ENCODE measurements at places on chromosomes 7 and 10. TPM values are rescaled to one million over a fixed set of nuclear protein-coding genes. Genes with fewer than 3 reads are reported as not detected.

Gene DIP2C
- total RNA-seq: 46.4 TPM

Gene PAX2
- not detected for total RNA-seq

Gene OR9A2
- total RNA-seq: 0.69 TPM

Gene PDE1C
- 19.6 TPM for total RNA-seq

Gene PNLIP
- total RNA-seq: not detected

Gene NOD1
- 2.5 TPM for total RNA-seq

Gene CREB5
- total RNA-seq: 9.2 TPM

Gene DKK1
- 5.3 TPM for total RNA-seq

Gene DNAH11
- total RNA-seq: 8.3 TPM

Gene NUTM2D
- 7.8 TPM for total RNA-seq

Gene WDR86
- total RNA-seq: 21.2 TPM

Gene PIK3CG
- total RNA-seq: 1.8 TPM

Gene POLR2J3
- total RNA-seq: 34.4 TPM

Gene AKR1C4
- total RNA-seq: not detected

Gene SFMBT2
- 33.7 TPM for total RNA-seq

Gene PLAC9
- 1.4 TPM for total RNA-seq

Gene SYT15B
- total RNA-seq: 1.4 TPM

Gene SFTPD
- total RNA-seq: 2.1 TPM

Gene WIPF3
- total RNA-seq: 6.9 TPM

Gene GBX1
- total RNA-seq: 1.6 TPM

Gene AUTS2
- total RNA-seq: 82.1 TPM

Gene SHTN1
- 52.6 TPM for total RNA-seq

Gene ZNF273
- total RNA-seq: 35.5 TPM

Gene OIT3
- total RNA-seq: 0.92 TPM

Gene KNDC1
- 18.5 TPM for total RNA-seq

Gene MPP7
- total RNA-seq: 7.6 TPM

Gene RADIL
- 6.2 TPM for total RNA-seq

Gene EIF5AL1
- total RNA-seq: 0.23 TPM

Gene SDK1
- 18.9 TPM for total RNA-seq

Gene NPTX2
- total RNA-seq: 32.1 TPM

Gene CFTR
- total RNA-seq: 1.4 TPM

Gene ELFN1
- 11.3 TPM for total RNA-seq

Gene OR6B1
- total RNA-seq: not detected

Measured in diencephalon (tissue), 1 donor.